ENCODE measurements at places on chromosomes 13 and 19.
A peak's percentile ranks its signal among the peaks of the same experiment; 100 is the strongest.

DNA sequence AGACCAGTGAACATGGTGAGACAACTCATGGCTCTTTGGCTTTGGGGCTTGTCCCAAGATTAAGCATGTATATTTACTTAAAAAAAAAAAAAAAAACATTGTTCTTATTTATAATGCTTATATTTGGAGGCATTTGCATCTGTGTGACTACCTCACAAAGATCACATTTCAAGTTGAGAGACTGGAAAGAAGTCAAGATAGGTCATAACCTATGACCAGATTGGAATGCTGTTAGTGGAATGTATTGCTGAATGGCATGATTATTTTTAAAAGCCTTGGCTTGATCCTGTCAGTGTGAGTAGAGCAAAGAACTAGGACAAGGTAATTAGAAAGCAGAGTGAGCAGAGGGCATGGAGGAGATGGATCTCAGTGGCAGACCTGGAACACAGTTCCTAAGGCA lies 214.6 kb downstream of the OXGR1 start:
- DNase-seq = no peak

DNA sequence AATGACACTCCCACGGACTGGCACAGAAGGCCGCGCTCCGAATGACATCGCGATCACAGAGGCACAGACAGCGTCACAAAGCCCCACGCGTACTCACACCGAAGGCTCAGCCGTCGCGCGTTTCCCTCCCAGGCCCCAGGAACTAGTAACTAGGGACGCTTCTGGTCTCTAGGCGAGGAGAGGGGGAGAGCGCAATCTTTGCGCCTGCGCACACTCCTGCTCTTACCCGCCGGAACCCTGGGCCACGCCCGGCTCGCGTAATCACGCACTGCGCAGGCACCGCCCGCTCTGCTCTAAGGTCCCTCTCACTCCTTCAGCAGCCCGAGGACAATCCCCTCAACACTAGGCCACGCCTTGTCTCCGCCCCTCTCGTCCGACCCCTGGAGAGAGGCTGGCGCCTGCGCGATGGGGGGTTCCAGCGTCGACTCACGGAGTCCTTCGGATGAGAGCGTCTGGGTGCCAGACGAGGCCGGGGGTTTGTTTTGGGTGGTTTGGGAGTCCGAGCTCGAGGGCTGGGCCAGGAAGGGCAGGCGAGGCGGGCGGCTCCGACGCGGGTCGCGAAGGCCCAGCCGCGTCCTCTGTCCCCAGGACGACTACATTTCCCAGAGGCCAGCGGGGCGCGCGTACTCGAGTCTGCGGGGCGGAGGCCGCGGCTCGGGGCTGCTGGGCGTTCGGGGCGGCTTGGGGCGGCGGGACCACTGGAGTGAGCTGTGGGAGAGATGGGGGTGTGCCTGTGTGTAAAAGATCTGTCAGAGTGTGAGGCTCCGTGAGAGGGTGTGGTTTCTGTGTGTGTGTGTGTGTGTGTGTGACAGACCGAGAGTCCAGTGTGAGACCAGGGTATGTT lies at the start of gene ZNF471:
TSS of gene ZNF471 (plus strand) at position 410 of the 844 bp plus-strand sequence. CDS start 3,717 bp downstream, outside the sequence.
- DNase-seq = peak; percentile 99

GRCh38 chr19:35296644-35297514 lies 4.9 kb downstream of the MAG start:
- DNase-seq = no peak

DNA sequence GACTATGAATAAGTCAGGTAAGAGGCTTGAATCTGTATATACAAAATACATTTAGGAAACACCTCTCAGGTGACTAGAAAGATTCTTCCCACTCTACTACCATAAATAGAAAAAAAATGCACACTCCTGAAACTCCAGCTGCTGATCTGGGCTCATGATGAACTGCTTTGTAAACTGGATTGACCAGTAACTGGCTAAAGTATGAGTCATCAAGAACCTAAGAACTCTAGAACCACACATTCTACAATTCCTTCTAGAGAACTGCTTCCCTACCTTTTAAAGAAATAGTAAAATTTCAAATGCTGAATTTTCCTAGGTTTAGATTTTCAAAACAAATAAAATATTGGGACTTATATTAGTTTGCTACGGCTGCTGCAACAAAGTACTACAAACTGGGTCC lies 55.2 kb downstream of the ELF1 start:
- no peak for DNase-seq

DNA sequence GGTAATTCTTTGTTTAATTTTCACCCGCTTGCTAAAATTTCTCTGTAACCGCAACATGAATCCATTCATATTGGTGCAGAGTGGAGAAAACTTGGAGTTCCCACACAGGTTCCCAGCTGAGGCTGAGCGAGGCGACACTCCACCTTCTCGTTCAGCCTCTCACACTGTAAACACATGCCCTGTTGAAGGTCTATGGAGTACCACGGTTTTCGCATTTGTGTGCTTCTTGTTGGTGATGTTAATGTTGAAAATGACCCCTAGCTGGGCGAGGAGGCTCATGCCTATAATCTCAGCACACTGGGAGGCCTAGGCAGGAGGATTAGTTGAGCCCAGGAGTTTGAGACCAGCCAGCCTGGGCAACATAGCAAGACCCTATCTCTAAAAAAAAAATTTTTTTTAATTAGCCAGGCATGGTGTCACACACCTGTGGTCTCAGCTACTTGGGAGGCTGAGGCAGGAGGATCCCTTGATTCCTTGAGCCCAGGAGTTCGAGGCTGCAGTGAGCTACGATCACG lies 67.2 kb downstream of the ARHGEF18 start:
- DNase-seq = no peak

- no peak for DNase-seq
Measured at GRCh38 chr19:49014123-49014869, 2.6 kb downstream of the LHB start.

DNA sequence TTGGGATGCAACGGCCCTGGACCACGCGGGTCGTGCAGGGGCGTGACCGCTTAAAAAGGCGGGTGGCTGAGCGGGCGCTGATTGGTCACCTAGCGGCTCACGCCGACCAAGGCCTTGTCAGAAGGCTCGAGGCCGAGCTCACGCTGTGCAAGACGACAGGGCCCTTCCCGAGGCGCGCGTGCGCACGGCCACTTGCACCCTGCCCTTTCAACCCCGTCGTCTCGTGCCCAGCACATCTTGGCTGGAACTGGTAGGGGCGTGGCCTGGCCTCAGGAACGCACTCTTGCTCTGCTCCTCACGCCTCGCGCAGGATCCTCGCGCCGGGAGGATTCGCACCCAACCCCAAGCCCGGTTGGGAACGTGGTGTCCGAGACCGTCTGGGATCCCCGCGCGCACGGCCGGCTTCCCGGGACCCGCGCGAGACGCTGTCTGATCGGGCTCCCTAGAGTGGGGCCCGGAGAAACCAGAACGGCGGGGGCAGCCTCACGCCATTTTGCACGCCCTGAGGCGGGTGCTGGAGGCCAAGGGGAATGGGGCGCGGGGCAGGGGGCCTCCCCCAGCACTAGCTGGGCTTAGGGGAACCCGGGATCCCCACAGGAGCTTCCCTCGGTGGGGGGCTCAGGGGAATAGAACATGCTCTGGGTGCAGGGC lies at the start of gene MEIOSIN:
TSS of gene MEIOSIN (plus strand) at position 280 of the 651 bp plus-strand sequence. CDS start 1,938 bp downstream, outside the sequence.
- no peak for DNase-seq

GRCh38 chr13:40148101-40148500 lies 492.6 kb downstream of the COG6 start:
- DNase-seq = no peak

- peak; percentile 90 for DNase-seq
Measured at GRCh38 chr19:4909897-4910593, 744 bp downstream of the UHRF1 start.

GRCh38 chr13:21077788-21078353 lies 16.5 kb upstream of the LATS2 start:
- no peak for DNase-seq

GRCh38 chr19:48443731-48444128 lies 2.1 kb upstream of the GRWD1 start:
- no peak for DNase-seq

DNA sequence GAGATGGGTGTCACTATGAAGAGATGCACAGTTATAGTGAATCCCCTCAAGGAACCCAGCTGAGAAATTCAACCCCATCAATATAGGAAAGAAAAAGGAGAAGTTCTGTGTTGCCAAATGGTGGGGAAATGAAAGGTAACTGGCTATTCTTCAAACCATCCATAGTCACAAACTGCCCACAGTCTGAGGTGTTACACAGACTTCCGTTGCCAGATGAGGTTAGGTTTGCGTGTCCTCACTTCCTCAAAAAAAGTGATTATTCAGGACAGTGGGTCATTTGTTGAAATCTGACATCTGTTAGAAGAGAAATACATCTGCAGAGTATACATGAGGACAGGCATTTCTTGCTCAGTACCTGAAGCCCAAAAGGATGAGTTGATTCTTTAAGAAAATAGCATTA lies 9.0 kb downstream of the SIGLEC5 start:
- DNase-seq = peak; percentile 93

GRCh38 chr13:77387607-77388200 lies 60.8 kb upstream of the MYCBP2 start:
- no peak for DNase-seq

GRCh38 chr13:101951114-101951513 lies 450.7 kb downstream of the FGF14 start:
- DNase-seq = no peak

GRCh38 chr13:43546251-43546650 lies 240.5 kb downstream of the ENOX1 start:
- no peak for DNase-seq

DNA sequence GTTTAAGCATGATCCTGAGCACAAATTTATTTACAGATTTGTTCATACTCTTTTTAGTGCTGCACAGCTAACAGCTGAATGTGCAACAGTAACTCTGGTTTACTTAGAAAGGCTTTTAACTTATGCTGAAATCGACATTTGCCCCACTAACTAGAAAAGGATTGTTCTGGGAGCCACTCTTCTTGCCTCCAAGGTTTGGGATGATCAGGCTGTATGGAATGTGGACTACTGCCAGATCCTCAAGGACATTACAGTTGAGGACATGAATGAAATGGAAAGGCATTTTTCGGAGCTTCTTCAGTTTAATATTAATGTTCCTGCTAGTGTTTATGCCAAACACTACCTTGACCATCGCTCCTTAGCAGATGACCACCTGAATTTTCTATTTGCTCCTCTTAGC lies 16.0 kb downstream of the ZNF100 start:
- no peak for DNase-seq

DNA sequence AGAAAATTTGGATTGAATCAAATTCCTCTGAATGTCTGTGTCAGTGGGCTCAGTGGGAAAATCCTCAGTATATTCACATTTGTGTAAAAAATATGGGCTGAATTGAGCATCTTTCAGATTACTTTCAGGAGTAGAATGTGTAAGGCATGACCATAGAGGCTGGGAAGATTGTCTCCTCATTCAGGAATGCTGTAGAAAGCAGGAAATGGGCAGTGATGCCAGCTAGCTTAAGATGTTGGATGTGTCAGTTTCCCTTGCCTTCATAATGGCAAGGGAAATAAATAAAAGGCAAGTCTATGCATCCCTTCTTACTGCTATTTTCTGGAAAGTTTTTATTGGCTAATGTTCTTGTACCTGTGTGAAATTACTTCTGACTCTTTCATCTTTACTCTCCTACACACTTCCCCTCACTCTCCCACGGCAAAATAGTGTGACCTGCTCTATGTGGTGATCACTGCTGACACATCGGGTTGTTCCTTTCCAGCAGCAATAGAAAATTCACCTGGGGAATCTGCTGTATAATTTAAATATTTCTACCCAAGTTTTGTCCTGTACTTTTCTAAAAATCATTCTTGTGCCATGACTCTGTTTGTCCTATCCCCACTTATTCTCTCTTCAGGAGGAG lies 103.2 kb downstream of the LMO7 start:
- DNase-seq = no peak

DNA sequence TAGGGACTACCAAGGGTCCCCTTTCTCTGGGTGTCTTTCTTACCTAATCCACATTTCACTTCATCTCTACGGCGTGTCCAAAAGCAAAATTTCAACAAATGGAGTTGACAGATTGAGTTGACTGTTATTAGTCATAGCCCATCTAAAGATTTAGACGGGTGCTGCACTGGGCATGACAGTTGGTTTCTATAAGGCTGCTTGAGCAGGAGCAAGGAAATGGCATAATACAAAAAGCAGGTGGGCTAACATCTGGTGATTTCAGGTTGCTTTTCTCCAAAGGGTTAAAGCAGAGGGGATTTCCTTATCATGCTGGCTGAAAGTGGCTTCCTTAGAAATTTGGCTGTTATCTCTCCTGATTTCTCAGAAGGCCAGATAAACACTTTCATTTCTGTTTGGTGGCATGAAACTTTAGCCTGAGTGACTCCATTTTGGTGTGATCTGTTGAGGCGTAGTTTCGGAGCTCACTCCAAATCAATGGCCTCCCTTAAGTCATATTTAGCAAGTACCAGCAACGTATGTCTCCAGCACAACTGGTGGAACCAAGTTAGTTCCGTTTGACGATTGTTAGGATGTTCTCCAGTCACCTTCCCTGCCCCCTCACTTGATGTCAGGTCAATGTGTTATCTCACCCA lies 440.4 kb downstream of the FGF9 start:
- DNase-seq = no peak

DNA sequence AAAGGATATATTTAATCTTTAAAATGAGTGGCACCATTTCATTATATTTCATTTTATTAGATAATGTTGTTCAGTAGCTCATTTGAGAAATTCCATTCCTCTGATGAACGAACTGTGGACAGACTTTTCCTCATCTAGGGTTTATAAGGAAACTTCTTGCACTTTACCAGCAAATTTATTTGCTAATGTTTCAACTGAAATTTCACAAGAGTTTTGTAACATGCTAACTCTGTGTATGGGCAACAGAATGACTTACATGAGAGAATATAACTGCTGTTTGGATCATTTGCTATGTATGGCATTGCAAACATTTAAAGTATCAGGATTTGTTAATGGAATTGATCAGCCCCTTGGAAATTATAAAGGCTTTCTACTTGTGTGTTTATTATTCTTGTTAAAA lies 3.7 kb upstream of the IRS2 start:
- no peak for DNase-seq

DNA sequence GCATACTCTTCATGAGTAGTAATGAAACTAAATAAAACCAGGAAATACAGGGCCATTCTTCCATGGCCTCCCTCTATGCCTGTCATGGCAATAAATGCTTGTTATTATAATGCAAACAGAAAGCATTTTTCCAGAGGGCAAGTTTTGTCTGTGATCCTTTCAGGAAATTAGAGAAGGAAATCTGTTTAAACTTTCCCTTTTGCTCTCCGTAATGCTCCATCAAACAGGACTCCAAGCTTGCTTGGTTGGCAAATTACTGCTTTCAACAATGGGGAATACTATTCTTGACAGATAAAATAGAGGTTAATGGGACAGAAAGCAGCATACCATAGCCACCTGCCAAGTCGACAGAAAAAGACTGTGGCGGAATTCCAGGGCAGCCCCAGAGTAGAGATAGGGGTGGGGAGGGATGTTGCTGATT lies 252.5 kb downstream of the LHFPL6 start:
- no peak for DNase-seq

DNA sequence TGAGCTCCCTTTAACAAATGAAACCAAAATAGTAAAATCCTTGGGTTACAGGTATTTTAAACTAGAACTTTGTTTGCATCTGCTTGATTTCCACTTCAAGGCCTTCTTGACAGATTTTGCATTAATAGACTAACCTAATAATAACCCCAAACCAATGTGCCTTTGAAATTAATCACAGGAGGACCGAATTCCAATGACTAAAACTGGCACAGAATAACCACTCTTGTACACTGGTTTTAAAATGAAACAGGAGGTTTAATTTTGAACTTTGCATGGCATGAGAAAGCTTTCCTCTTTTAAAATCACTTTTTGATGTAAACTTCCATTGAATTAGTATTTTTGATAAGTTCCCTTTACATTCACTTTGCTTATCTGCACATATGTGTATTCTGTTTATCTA lies 269.6 kb downstream of the SLITRK5 start:
- no peak for DNase-seq

GRCh38 chr13:20291037-20291436 lies 58.9 kb upstream of the GJB6 start:
- DNase-seq = no peak

- no peak for DNase-seq
Measured at GRCh38 chr13:99341969-99342722, 34.9 kb upstream of the GPR183 start.

Data from KBM-7 (cell line).